ENCODE measurements at places on chromosomes 3 and 15.

DNA sequence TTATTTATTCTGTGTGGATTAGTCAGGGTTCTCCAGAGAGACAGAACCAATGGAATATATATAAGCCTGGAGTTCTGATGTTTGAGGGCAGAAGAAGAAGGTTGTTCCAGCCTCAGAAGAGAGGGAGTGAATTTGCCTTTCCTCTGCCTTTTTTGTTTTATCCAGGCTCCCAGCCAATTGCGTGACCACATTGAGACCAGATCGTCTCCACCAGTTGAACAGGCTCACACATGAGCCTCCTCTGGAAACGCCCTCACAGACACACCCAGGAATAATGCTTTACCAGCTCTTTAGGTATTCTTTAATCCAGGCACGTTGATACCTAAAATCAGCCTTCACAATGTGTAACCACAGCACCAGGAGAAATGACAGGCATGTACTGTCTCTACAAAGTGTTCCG, 923.1 kb downstream of the TBL1XR1 start:
- DNase-seq: no peak

GRCh38 chr15:33292717-33293307, 18.0 kb upstream of the RYR3 start:
- DNase-seq: no peak

- no peak for DNase-seq
Measured at GRCh38 chr3:32000877-32001276, 19.3 kb downstream of the ZNF860 start.

GRCh38 chr3:197021729-197022404, 7.8 kb downstream of the MELTF start:
- peak; percentile 11 for DNase-seq

- DNase-seq: peak; percentile 14
Measured at GRCh38 chr3:138686771-138687221, 78.2 kb downstream of the FAIM start.

DNA sequence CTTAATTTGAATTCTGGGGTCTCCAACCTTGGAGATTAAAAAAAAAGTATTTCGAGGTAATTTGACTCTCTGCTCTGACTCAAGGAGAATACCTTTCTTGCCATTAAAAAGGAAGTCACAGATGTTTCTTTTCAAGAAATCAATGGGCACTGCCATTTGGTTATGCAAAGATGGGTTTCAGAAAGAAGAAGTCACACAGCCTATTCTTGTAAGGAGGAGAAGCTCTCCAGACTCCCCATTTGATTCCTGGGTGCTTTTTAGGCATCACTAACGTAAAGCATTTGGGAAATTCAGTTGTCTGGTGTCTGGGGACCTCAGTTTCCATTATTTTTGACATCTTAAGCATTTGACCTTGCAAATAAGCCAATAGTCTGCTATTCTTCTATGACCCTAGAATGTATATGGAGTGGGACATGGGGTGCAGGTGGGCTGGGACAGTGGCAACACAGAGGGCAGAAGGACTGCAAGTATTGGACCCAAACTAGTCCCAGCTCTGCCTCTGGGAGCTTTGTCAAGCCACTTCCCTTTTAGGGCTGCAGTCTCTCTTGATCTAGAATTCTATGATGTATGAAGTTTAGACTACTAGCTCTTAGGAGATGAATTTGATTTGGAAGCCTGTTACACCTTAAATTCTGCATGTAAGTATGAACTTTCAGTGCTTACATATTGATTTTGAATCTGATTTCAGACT, 27.8 kb downstream of the IL5RA start:
- no peak for DNase-seq

DNA sequence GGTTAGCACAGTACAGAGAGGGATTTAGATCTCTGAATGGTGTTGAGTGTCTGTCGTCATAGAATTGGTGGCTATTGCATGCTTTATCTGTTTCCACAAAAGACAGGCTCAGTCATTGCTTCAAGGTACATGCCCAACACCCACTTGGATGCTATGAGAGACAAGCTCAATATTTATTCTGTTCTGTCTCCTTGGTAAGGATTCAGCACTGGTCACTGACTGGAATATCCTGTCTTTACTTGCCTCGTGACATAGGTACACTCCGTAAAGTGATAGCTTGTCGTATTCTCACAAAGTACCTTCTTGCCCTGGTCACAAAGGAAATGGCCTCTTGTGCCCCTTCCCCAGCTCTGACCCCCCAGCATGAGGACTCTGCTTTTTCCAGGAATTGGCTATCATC, 72.8 kb upstream of the CTNNB1 start:
- DNase-seq: no peak

DNA sequence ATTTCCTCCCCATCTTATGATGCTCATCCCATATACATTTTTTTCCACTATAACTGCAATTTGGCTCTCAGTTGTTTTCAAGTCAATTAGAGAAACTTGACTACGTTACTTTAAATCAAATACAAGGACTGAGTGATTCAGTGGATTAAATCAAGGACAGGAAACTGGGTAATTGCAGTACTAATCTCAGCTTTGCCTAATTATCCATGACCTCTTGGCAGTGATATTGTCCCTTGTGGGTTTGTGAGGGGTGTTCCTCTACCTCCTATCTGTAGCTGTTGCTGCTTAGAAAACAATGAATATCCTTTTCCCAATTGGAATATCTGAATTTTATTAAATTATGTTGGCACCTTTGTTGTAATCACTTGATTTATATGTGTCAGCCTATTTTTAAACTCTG, 79.4 kb downstream of the ZPLD1 start:
- DNase-seq: no peak

DNA sequence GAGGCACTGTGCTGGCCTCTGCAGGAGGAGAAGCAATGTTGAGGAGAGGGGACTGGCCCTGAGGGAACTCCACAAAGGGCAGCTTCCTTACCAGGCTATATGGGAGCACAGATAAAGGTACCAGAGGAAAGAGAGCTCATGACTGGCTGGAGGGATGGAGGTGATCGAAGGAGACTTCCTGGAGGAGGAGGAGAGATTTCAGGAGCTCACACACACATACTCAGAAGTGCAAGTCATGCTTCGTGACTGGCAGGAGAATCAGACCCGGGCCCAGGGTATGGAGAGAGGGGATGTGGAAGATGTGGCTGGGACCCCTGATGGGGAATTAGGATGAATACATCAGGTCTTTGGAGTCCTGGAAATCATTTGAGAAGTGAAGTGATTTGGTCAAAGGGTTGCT, 85.4 kb downstream of the ABHD5 start:
- no peak for DNase-seq
